ENCODE measurements at places on chromosomes 11 and 22. TPM values are rescaled to one million over a fixed set of nuclear protein-coding genes. Genes with fewer than 3 reads are reported as not detected.
A peak's percentile ranks its signal among the peaks of the same experiment; 100 is the strongest.

DNA sequence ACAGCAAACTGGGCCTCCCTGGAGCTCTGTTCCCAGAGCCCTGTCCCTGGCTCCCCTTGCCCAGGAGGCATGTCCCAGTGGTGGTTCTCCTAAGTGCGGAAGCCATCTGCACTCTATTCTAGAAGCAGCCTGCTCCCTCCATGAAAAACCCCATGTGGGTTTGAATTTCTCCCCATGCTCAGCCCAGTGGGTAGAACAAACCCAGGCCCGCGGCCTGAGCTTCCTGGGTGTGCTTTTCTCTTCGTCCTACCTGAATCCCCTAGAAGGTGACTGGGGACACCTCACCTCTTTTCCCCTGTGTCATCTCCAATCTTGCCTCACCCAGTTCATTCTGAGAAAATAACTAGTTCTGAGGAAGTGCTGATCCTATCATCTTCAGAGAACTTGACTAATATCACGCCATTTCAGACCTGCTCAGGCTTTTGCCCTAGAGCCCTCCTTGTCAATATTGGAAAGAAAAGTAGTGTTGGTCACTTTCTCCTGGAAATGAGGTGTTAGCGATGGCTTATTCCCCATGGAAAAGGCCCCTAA is 15.9 kb downstream of the IL10RA start:
- no peak for DNase-seq

DNA sequence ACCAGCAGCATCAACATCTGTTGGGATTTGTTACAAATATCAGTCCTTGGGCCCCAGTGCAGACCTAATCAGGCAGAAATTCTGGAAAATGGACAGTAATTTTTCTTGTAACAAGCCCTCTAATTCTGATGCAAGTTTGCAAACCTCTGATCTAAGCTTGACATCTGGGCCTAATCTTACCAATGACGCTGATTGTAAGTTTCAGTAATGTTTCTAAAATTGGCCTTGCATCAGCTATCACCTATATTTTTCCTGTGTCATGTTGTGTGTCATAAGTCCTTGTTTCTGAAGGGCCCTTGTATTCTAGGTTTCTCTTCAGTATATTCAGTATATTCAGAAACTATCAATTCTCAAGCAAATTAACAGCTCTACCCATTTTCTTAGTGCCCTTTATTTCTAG is 36.4 kb downstream of the ZNF215 start:
- DNase-seq, result no peak

Gene LRRC75B
- polyA plus RNA-seq, result 5.9 TPM

DNA sequence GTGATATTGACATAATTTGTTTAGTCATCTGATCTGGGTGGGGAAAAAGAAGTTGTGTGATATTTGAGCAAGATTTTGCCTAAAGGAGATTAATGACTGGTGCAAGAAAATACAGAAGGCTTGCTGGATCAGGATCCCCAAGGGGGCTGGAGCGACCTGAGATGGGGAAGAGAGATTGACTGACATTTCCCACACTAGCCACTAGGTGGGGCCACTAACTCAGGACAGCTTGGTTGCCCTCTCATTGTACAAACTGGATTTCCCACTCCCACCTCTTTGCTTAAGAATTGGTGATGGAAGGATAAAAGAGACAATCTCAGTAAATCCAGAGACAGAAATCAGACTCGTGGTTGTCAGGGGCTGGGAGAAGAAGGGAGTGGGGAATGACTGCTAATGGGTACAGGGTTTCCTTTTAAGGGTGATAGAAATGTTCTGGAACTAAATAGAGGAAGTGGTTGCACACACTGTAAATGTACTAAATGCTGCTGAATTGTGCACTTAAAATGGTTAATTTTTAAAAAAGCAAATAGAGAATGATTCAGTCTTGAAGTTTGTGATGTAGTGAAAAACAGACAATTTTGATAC is 50.7 kb downstream of the CTTN start:
- no peak for DNase-seq

Gene APOBEC3H
- polyA plus RNA-seq, result not detected

DNA sequence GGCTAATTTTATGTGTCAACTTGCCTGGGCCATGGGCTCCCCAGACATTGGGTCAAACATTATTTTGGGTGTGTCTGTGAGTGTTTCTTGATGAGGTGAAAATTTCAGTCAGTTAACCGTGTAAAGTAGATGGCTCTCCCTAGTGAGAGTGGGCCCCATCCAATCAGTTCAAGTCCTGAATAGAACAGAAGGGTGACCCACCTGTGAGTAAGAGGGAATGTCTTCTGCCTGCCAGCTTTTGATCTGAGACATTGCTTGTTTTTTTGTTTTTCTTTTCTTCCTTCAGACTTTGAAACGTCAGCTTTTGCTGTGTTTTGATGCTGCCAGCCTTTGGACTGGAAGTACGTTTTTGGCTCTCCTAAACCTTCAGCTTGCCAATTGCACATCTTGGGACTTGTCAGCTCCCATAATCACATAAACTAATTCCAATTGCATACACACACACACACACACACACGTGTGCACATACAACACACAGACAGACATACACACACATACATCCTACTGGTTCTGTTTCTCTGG is 300.1 kb downstream of the CNTN5 start:
- DNase-seq, result no peak

GRCh38 chr11:117080370-117080769 is 17.9 kb downstream of the SIK3 start:
- no peak for DNase-seq

Gene OR4D5
- not detected for polyA plus RNA-seq

- no peak for DNase-seq
These were observed 104.3 kb downstream of the MRTFA start for GRCh38 chr22:40531951-40532900.

Gene ALX4
- polyA plus RNA-seq, result 2.6 TPM

Gene EFCAB6
- polyA plus RNA-seq, result 0.79 TPM

Gene CRYBB2
- not detected for polyA plus RNA-seq

DNA sequence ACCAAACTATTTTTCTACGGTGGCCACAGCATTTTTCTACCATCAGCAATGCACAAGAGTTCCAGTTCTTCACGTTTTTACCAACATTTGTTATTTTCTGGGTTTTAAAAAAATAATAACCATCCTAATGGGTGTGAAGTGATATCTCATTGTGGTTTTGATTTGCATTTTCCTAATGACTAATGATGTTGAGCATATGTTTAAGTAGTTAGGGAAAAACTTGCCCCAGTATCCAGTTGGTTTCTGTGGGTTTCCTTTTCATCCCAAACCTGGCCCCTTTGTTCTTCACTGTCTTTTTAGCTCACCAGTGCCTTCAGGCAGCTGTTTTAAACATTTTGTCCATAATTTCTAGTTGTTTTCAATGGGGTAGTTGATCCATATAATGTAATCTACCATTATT is 14.7 kb upstream of the PTS start:
- DNase-seq, result no peak

DNA sequence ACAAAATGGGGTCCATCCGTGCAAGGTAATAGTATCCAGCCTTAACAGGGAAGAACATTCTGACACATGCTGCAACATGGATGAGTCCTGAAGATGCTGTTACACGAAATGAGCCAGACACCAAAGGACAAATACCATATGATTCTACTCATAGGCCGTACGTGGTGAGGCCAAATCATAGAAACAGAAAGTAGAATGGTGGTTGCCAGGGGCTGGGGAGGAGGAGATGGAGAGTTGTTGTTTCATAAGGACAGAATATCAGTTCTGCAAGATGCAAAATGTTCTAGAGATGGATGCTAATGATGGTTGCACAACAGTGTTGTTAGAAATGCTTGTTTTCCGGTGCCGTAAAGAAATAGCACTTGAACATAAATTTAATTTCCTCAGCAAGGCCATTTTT is 2.6 kb downstream of the TBX10 start:
- no peak for DNase-seq

- no peak for DNase-seq
These were observed 537.6 kb downstream of the BRD1 start for GRCh38 chr22:49289822-49290679.

Gene OTOG
- 0.04 TPM for polyA plus RNA-seq

DNA sequence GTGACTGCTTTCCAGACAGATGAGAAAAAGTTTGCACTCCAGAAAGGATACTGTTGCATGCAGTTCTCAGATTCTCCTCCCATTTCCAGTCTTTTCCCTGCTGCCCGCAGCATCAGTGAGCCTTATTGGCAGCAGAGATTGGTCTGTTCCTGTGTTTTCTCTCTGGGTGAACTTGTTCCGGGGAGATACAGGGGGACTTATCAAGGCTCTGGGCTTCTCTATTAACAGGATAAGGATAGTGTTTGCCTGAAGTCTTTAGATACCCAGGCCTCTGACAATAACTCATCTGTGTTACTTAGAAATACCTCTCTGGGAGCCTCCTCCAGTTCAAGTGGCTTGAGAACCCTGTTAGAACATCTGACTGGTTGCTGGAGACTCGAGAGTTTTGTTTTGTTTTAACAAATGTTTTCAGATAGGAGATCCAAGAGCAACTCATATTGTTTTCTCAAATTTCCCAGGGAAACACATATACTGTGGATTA is 154.7 kb downstream of the BLID start:
- DNase-seq, result peak; percentile 22

Gene GPR83
- 0.12 TPM for polyA plus RNA-seq

GRCh38 chr11:116811194-116811593 is 11.9 kb downstream of the APOA4 start:
- DNase-seq, result no peak

- DNase-seq, result no peak
These were observed 3.6 kb downstream of the ISX start for GRCh38 chr22:35069541-35069940.

Gene MS4A2
- polyA plus RNA-seq, result 0.29 TPM

Gene CARD16
- polyA plus RNA-seq, result 12.3 TPM

DNA sequence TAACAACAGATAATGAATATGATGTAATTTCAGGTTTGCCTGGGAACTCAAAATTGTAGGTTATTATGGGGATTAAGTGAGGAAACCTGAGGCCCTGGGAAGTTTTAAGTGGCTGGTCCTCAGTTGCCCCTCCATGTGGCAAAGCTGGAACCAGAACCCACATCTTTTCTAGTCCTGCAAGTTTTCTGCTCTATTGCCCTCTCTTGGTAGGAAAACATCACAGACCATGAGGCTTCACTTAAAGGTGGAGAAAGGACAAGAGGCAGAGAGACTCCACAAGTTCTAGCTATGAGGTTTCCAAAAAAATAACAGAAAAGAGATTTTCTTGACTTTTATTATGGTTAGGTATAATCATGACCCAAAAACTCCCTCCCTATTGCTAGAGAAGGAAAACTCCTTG is 115.5 kb upstream of the DDI1 start:
- DNase-seq, result no peak

- DNase-seq, result no peak
These were observed 492.9 kb upstream of the ANO3 start for GRCh38 chr11:25838918-25839625.

Gene CCS
- polyA plus RNA-seq, result 31.0 TPM

Gene XKR3
- not detected for polyA plus RNA-seq

GRCh38 chr22:45212306-45212709 is 28.4 kb downstream of the KIAA0930 start:
- peak; percentile 77 for DNase-seq

Gene MS4A7
- 4.7 TPM for polyA plus RNA-seq

DNA sequence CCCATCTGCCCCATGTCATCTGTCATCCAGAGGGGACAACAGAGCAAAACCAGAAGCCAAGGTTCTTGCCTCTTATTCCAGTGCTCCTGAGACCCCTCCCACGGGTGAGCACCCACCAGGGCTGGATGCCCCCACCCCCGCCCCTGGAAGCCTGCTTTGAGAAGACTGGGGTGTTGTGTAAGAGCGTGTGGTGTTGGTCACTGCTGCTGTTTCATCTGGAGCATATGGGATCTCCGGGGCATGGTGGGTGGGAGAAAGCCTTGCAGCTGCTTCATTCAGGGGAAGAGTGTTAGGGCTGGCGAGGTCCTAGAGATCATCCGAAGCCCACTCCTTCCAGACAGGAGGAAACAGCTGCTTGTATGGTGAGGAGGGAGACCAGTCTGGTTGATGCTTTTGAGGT is 54.1 kb downstream of the CHRDL2 start:
- peak; percentile 42 for DNase-seq

Gene PHOX2A
- polyA plus RNA-seq, result not detected

DNA sequence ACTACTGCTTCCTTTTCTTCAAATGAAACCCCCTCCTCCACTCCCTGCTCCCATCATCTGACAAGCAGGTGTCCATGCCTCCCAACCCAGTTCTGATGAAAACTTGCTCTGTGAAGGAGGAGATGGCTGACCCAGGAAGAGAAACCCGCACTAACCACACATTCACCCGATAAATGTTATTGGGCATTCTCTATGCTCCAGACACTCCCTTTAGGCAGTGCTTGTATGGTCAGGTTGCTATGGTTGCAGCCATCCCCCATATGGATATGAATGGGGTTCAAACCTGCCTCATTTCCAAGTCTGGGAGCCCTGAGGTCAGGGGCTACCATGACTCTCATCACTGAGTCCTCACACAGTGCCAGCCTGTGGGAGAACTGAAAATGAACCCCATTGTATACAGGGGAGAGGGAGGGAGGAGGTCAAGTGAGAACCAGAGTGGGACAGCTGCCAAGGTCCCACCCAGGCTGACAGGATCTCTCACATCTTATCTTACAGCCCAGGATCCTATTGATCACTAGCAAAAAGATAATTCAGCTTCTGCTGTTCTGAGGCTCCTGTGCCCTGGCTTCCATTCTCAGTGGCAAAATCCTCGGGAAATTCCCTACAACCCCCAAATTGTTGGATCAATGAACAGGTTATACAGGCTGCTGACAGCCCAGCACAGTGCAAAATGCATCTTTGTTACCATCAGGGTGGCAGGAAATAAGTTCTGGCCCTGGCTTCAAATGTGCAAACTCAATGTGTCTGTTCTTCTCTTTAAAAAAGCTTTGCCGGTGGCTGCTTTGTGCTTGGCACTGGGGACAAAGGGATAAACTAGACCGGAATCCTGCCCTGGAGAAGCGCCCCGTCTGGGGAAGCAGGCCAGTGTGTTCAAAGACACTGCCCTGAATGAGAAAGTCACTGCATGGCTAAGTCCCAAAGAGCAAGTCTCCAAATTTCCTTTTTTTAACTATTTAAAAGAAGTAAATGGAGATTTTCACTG is 22.7 kb upstream of the ACER3 start:
- peak; percentile 25 for DNase-seq

Gene SERPIND1
- polyA plus RNA-seq, result 0.16 TPM

Gene PARVG
- 4.0 TPM for polyA plus RNA-seq

DNA sequence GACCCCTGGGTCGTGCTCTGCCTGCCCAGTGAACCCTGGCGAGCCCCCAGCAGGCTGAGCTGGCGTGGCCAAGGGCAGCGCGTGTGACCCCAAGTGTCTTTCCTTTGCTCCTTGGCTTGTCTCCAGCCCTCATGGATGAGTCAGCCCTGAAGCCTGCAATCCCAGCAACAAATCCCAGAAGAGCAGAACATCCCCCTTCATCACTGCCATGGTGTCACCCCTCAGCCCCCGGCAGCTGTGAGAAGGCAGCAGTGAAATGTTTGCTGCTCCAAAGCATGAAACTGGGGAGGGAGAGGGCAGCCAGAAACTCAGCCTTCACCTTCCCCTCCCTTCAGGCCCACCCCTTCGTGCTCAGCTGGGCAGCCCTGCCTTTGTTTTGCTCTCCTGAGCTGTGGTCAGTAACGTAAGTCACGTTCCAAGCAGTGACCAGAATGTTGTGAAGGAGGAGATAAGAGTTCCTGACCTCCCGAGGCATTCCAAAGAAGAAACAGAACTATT is 29.8 kb downstream of the ADAMTS15 start:
- peak; percentile 63 for DNase-seq

Data from muscle of back (tissue), 13 donors.